ENCODE measurements at places on chromosomes 11 and 22.

DNA sequence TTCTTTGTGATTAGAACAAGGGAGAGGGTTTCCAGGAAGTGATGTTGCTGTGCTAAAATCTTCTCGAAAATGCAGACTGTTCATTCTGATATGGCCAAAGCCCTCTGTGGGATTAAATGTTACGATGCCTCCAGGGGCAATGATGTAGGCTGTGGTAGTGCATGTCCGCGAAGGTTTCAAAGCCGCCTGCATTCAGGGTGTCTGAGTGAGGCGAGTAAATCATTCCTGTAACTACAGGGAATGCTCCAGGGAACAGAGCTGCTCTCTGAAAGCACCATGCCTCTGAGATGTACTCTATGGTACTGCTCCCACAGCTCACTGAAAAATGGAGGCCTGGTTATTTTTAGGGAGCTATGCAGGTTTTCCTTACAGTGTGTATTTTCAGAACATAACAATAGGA lies 21.2 kb downstream of the PDGFD start:
- no peak for DNase-seq

- no peak for DNase-seq
Measured at GRCh38 chr22:33883961-33884808, 36.1 kb downstream of the LARGE1 start.

DNA sequence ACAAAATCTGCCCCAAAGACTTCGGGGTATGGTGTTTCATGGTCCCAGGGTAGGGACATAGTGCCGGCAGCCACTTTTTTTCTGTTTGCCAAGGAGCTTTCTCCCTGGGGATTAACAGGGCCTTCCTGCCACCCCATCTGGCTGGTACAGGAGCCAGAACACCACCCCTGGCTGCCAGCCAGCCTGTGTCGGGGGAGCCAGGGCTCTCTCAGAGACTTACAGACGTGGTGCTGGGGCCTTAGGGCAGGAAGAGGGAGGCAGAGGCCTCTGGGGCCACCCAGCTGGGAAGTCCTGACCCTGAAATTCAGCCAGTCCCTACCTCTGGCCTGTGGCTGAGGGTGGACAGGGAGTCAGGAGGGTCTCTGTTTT lies 52.4 kb upstream of the CDON start:
- no peak for DNase-seq

GRCh38 chr11:73189723-73190556 lies 28.1 kb upstream of the P2RY2 start:
- no peak for DNase-seq

DNA sequence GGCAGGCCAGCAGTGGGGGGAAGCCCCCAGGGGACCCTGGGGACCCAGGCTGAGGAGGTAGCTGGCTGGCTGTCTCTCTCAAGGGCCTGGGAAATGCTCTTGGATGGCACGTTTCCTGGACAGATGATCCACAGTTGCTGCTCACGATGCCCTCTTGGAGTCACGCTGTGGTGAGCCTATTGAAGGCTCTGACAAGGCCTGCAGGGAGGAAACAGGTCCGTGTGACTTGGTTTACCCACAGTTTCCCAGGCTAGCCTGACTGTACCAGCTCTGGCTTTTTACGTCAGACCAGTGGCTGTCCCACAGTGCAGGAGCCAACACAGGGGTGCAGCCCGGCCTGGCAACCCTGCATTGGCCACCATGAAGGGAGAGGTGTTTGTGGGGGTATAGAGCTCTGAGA lies 29.2 kb upstream of the PPARA start:
- no peak for DNase-seq

DNA sequence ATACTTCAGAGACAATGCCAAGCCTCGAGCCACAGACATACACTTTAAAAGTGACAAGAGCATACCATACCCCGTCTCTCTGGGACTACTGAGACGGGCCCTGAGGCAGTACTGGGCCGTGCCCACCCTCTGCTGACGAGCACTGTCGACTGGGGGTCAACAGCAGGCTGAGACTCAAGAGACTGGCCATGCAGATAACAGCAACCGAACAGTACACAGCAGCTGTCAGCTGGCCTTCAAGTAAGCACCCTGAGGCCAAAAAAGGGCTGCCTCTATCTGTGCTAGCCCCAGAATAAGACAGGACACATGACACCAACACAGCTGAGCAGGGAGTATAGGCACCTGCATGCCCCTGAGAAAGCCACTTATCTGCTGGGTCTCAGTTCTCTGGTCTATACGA lies 18.9 kb upstream of the TMEM121B start:
- DNase-seq: no peak

DNA sequence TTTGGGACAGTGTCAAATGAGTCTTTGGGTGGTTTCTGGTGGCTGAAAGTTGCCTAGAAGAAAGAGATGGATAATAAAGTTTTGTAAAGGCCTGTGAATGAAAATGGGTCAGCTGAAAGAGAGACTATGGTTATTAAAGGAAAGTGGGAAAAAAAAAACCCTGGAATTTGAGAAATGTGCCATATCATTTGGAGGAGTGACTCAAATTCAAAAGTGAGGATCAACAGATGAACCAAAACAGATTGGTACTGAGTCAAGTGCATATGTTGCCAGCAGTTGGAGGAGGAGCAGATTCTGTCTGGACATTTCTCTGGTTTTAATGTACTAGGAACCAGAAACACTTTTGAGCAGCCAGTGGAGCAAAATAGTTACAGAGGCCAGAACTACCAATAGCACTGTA lies 339.8 kb downstream of the KCNA4 start:
- no peak for DNase-seq

DNA sequence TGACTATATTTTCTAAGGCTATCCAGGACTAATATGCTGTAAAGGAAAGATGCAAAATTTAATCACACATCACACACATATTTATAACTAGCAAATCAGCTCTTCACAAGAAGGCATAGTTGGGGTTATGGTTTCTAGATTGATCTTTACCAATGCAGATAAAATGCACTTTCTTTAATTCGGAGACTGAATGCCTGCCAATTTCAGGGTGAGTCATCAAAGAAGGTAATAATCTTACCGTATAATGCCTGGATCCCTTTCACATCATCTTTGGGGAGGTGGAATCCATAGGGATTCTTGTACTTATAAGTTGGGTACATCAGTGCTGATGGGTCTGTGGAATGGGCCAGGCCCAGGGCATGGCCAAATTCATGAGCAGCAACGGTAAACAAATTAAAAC lies 16.4 kb downstream of the MMP20 start:
- DNase-seq: no peak

GRCh38 chr22:20180245-20180630 lies 29.4 kb upstream of the CCDC188 start:
- DNase-seq: no peak

DNA sequence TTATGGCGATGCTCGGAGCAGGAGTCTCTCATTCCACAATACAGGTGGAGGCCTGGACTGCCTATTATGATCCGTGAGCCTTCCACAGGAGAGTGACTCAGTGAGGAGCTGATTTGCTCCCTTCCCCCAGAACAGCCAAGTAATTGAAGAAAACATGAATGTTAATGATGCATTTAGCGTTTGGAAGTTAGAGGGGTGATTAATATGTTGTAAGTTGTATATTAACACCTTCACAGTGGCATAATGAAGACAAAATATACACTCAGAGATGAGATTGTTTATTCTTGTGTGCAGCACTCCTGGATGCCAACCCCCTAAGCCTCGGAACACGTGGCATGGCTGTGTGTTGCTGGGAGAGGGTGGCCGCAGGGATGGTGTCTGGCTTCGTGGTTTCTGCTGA lies 98.6 kb downstream of the GRIK4 start:
- DNase-seq: no peak

DNA sequence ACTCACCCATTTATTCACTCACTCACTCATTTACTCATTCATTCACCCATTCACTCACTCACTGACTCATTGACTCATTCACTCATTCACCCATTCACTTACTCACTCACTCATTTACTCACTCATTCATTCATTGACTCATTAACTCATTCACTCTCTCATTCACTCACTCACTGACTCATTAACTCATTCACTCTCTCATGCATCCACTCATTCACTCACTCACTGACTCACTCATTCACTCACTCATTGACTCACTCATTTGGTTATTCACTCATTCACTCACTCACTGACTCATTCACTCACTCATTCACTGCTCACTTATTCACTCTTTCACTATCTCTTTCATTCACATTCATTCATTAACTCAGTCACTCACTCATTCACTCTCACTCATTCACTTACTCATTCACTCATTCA lies 2.5 kb upstream of the MUC5AC start:
- DNase-seq: no peak

- DNase-seq: no peak
Measured at GRCh38 chr11:5691964-5692361, 2.4 kb downstream of the TRIM22 start.

GRCh38 chr22:25350551-25350971 lies 131.1 kb downstream of the CRYBB2 start:
- no peak for DNase-seq

GRCh38 chr11:100681064-100681502 lies 6.0 kb upstream of the ARHGAP42 start:
- DNase-seq: no peak

- DNase-seq: no peak
Measured at GRCh38 chr11:94450048-94450447, 43.6 kb downstream of the MRE11 start.

DNA sequence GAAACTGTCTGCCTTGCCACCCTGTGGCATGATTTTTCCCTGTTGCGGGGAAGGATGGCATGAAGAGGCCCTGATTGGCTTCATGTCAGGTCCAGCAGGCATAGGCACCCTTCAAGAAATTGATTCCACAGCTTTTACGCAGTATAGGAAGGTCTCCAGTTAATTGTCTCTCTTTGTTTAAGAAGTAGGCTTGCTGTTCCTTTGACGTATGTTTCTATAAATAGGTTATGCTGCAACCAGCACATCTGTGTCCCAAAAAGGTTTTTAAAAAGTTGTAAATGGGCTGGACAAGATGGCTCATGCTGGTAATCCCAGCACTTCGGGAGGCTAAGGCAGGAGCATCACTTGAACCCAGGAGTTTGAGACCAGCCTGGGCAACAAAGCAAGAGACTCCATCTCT lies 62.6 kb downstream of the CD6 start:
- no peak for DNase-seq

DNA sequence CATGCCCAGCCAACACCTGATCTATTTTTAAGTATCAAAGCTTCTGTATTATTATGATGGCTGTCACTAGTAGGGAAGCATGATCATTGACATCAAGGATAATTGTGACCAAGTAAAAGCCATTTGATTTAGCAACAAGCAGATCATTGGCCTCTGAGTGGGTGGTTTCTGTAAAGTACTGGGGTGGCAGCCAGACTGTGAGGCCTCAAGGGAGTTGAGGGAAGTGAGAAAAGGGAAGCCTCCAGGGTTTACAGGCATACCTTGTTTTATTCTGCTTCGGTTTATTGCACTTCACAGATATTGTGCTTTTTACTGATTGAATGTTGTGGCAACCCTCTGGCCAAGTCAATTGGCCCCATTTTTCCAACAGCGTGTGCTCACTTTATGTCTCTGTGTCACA lies 60.1 kb downstream of the PRR5L start:
- DNase-seq: no peak

DNA sequence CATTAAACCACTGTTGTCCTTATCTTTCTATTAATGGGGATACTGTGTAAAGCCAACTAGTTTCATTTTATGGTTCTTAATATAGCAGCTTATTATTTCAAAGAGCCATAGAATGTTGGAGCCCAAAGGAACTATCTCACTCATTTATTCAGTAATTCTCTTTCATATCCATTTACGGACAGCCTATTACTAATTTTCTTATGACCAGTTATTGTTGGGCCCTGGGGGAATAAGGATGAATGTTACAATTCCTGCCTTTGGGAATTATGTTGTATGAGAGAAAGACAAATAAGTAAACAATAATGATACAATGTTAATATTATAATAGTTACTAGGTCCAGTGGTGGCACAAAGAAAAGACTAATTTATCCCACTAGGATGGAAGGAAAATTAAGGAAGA lies 52.4 kb downstream of the AAMDC start:
- no peak for DNase-seq

GRCh38 chr11:57095417-57095816 lies 86.3 kb upstream of the LRRC55 start:
- DNase-seq: no peak

- no peak for DNase-seq
Measured at GRCh38 chr11:22203281-22203680, 10.4 kb downstream of the ANO5 start.

DNA sequence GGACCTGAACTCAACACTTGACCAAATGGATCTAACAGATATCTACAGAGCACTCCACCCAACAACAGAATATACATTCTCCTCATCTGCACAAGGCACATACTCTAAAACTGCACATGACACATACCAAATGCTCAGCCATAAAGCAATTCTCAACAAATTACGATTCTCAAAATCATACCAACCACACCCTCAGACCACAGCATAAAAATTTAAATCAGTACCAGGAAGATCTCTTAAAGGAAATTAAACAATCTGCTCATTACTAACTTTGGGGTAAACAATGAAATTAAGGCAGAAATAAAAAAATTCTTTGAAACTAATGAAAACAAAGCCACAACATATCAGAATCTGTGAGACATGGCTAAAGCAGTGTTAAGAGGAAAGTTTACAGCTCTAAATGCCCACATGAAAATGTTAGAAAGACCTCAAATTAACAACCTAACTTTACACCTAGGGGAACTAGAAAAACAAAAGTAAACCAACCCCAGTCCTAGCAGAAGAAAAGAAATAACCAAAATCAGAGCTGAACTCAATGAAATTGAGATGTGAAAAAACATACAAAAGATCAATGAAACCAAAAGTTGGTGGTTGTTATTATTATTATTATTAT lies 37.2 kb downstream of the TMEM123 start:
- DNase-seq: no peak

GRCh38 chr11:76806608-76807205 lies 23.6 kb downstream of the TSKU start:
- DNase-seq: no peak

GRCh38 chr11:111559800-111560464 lies 19.4 kb downstream of the LAYN start:
- no peak for DNase-seq

- no peak for DNase-seq
Measured at GRCh38 chr11:67983951-67984350, 19.9 kb downstream of the UNC93B1 start.

DNA sequence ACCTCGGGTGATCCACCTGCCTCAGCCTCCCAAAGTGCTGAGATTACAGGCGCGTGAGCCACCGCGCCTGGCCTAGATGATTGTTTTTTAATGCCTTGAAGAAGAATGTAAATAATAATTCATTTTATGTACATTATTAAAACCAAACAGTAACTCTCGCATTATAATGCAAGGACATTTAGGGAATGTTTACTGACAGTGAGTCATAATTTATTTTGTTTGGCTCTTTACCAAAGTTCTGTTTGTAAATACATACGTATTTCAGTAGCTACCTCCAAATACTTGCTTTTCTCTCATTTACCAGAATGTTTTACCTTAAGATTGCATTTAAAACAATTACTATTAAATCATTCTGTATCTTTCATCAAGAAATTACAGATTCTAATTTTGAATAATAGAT lies 3.0 kb downstream of the RAB39A start:
- no peak for DNase-seq
